ENCODE measurements at places on chromosomes 16 and 17.

DNA sequence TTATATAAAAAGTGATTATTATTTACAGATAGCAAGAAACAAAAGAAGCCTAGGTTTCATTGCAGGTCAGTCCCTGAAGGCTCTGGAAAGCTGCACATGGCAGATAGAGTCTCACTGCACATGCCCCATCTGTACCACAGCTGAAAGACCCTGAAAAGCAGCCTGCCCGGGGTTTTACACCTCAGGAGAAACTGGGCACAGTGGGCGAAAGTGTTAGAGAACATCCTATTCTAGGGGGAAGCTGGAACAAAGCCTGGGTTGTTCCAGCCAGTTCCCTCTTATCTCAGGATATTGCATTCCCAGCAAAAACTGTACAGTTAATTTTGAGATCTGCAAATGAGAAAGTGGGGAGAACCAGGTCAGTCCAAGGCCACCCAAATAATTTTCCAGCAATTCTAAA, 419.7 kb downstream of the CNTNAP4 start:
- no peaks in the 10 kb centered on the region for H3K27me3 ChIP-seq
- no peak overlapping the region for H3K27ac ChIP-seq
- no peak overlapping the region for H3K4me3 ChIP-seq
- DNase-seq = no peak

- H3K36me3 ChIP-seq = peaks cover 7% of the 10 kb centered on the region
- peaks cover 33% of the 10 kb centered on the region for H3K27me3 ChIP-seq
- peaks cover 37% of the 10 kb centered on the region for H3K4me1 ChIP-seq
- no peak for DNase-seq
- H3K27ac ChIP-seq = peak overlapping the region; percentile 89
- peak overlapping the region; percentile 96 for H3K4me3 ChIP-seq
Measured at GRCh38 chr17:44122816-44123355, 555 bp downstream of the HDAC5 start.

DNA sequence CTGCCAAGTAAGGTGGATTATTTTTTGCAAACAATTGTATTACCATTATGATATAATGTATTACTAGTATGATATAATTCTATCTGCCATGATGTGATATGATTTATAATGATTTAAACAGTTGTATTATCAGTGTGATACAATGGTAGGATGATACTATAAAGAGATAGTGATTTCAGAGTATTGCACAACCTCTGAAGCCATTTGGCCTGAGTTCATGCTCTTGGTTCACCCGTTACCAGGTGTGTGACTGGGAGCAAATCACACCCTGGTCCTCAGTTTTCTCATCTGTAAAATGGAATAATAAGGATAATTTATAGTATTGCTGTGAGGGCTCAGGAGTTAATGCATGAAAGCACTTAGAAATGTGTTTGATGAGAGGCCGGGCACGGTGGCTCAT, 905.0 kb upstream of the RBFOX1 start:
- no peaks in the 10 kb centered on the region for H3K36me3 ChIP-seq
- H3K27ac ChIP-seq = no peak overlapping the region
- H3K4me1 ChIP-seq = no peaks in the 10 kb centered on the region
- H3K4me3 ChIP-seq = no peak overlapping the region
- H3K27me3 ChIP-seq = no peaks in the 10 kb centered on the region
- DNase-seq = no peak

- H3K27me3 ChIP-seq = no peaks in the 10 kb centered on the region
- H3K4me1 ChIP-seq = no peaks in the 10 kb centered on the region
- no peak for DNase-seq
- H3K4me3 ChIP-seq = no peak overlapping the region
- no peak overlapping the region for H3K27ac ChIP-seq
- peaks cover 11% of the 10 kb centered on the region for H3K36me3 ChIP-seq
Measured at GRCh38 chr17:73068322-73069153, 23.9 kb downstream of the SLC39A11 start.

DNA sequence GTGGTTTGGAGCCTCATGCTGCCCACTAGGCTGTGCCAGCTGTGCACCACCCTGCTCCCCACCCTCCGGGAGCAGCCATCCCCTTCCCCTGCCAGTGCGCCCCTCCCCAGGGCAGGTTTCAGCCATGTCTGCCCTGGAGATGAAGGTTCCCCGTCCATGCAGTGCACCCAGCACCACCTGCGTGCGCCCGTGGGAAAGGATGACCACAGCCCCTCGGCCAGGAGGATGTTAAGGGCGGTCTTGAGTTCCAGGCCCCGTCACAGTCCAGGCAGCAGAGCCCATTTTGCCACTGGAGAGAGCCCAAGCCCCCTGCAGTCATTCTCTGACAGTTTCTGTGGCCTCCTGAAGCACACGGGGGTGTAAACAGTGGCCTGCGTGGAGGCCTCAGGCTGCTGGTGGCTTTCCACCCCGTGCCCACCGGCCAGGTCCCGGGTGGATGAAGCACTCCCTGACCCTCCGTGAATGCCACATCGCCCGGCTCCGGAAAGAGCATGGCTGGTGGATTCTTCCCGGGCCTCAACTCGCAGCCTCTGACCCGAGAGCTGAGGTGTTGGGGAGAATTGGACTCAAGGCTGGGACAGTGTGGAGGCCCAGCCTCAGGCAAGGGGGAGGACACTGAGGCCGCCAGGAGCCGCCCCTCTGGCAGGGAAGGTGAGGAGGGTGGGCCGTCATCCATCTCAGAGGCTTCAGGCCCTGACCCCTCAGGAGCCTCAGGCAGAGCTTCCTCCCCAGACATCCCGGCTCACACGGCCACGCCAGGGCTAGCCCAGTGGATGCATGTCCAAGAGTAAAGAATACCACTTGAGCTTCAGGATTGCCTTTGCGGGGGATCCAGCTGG, 69.7 kb upstream of the CHMP6 start:
- no peaks in the 10 kb centered on the region for H3K27me3 ChIP-seq
- no peaks in the 10 kb centered on the region for H3K4me1 ChIP-seq
- no peak for DNase-seq
- peaks cover 35% of the 10 kb centered on the region for H3K36me3 ChIP-seq
